Mucosa of descending colon (tissue), 3 donors: ENCODE measurements at places on chromosomes 13 and 19. TPM values are rescaled to one million over a fixed set of nuclear protein-coding genes. Genes with fewer than 3 reads are reported as not detected.

CYP2A6 gene
- total RNA-seq, result not detected

GSX1 gene
- not detected for total RNA-seq

GIPC3 gene
- total RNA-seq, result 0.58 TPM

DNA sequence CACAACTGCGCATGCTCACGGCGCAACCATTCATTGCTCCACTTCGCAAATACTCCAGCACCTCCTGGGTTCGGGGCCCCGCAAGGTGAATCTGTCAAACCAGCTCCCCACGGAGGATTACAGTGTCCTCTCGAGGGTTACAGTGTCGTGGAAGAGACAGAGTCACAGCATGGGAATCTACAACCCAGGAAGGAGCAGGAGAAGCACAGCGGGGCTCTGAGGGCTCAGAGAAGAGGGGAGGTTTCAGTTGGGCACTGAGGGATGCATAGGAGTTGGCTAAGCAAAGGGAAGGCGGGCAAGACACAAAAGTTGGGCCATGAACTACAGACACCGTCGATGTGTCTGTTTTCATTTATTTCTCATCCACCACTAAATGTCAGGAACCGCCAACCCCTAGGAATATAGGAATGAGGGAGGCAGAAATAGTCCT is 1.0 kb upstream of the GTF2F1 start:
- DNase-seq, result no peak

DNA sequence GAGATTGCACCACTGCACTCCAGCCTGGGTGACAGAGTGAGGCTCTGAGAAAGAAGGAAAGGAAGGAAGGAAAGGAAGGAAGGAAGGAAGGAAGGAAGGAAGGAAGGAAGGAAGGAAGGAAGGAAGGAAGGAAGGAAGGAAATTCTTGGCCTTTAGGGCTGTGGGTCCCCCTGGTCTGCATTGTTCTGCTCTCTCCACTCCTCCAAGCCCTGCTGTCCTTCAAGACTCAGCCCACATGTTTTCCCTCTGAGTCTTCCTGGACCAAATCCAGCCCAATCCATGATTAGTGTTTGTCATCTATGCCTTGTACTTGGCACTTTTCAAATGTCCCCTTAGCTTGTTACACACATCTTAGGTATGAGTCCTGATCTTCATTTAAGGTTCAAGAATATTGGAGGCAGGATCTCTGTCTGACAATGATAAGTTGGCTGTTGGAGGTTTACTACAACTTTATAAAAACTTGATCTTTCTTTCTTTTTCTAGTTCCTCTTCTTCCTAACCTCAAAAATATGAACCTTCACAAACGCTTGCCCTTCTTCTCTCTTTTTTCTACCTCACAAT is 48.8 kb upstream of the INTS6 start:
- no peak for DNase-seq

GRCh38 chr19:45913874-45914830 is at the start of gene NANOS2:
TSS of gene NANOS2 (minus strand) at chr19:45914778. CDS start at chr19:45914693, 85 bp downstream.
- no peak for DNase-seq

GRCh38 chr19:10069046-10069445 is 17.1 kb upstream of the SHFL start:
- no peak for DNase-seq

- DNase-seq, result no peak
Observed at GRCh38 chr13:90717451-90717936, 630.0 kb upstream of the MIR17HG start.
